ENCODE measurements at places on chromosomes 12 and 14. TPM values are rescaled to one million over a fixed set of nuclear protein-coding genes. Genes with fewer than 3 reads are reported as not detected.

CEP128 gene
- 7.3 TPM for total RNA-seq

CLEC2B gene
- 4.1 TPM for total RNA-seq

ST8SIA1 gene
- total RNA-seq: 17.7 TPM

FGD6 gene
- total RNA-seq: 9.9 TPM

DNA sequence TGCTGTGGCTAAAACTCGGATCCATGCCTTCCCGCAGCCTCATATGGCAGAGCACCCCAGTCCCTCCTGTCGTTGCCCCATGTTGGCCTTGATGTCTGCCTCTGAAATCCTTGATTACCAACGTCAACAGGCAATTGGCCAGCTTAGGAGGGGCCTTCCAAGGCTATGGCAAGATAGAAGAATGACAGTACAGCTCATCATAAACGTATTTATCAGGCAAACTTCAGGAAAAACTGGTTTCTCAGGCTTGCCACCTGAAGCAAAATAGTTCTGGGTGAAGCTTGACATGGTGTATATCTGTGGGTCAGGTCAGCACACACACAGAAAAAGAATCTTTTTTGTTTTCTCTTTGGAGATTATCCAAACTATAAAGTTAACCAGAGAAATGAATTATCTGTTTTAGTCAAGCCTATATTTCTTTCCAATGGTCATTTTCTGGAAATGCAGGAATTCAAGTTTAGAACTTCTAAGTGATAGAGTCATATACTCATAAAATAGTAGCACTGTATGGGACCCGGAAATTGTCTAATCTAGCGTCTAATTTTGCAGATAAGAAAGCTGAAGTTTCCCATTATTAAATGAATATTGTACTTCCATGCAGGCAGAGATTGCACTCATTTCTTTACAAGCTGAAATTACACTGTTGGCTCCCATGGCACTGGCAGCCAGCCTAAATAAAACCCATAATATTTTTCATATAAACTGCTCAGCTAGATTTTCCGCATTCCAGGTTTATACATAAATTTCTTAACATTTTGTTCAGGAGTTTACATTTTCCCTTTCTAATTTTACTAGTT lies 24.4 kb upstream of the DUSP16 start:
- H3K4me1 ChIP-seq: peaks cover 11% of the 10 kb centered on the region
- H3K27ac ChIP-seq: peak overlapping the region; percentile 80
- H3K27me3 ChIP-seq: no peaks in the 10 kb centered on the region

DNA sequence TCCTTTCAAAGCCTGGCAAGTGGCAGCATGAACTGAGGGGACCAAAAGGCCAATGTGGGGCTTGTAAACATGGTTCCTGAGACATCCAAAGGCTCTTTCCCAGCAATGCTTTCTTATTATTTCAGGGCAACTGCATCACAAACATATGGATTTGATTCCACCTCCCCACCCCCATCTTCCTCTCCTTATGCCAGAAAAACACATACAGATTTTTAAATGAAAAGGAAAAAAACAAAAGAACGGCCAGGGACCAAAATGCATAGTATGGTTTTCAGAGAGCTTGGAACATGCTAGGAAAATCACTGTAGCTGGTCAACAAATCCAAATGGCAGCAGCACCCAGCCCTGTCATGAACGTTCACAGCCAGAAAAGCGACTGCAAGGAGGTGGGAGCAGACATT lies 167.6 kb downstream of the ANO2 start:
- no peak overlapping the region for H3K27ac ChIP-seq
- DNase-seq: no peak
- H3K4me1 ChIP-seq: no peaks in the 10 kb centered on the region
- H3K4me3 ChIP-seq: no peak overlapping the region

DNA sequence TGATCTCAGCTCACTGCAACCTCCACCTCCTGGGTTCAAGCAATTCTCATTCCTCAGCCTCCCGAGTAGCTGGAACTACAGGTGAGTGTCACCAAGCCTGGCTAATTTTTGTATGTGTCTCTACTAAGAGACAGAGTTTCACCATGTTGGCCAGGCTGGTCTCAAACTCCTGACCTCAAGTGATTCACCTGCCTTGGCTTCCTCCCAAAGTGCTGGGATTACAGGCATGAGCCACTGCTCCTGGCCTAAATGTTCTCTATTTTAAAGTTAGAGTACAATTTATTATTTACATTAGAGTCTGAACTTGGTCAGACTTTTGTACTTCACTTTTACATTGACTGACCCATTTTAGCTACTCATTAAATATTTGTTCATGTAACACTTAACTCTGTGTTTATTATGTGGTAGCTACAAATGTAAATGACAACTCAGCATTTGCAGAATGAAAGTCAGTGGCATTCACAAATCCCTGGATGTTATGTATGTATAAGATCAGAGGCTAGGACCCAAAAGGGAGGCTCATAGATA lies 409.6 kb downstream of the APAF1 start:
- no peak for DNase-seq
- H3K36me3 ChIP-seq: no peaks in the 10 kb centered on the region
- H3K4me1 ChIP-seq: no peaks in the 10 kb centered on the region
- no peak overlapping the region for H3K27ac ChIP-seq

GRCh38 chr12:132377147-132377546 lies 47.8 kb upstream of the GALNT9 start:
- no peaks in the 10 kb centered on the region for H3K36me3 ChIP-seq
- peaks cover 27% of the 10 kb centered on the region for H3K27me3 ChIP-seq
- DNase-seq: no peak
- H3K4me1 ChIP-seq: no peaks in the 10 kb centered on the region

- no peak for DNase-seq
- no peak overlapping the region for H3K4me3 ChIP-seq
- H3K27ac ChIP-seq: no peak overlapping the region
- H3K36me3 ChIP-seq: no peaks in the 10 kb centered on the region
Observed at GRCh38 chr12:10293570-10294227, 14.0 kb upstream of the KLRD1 start.

DNA sequence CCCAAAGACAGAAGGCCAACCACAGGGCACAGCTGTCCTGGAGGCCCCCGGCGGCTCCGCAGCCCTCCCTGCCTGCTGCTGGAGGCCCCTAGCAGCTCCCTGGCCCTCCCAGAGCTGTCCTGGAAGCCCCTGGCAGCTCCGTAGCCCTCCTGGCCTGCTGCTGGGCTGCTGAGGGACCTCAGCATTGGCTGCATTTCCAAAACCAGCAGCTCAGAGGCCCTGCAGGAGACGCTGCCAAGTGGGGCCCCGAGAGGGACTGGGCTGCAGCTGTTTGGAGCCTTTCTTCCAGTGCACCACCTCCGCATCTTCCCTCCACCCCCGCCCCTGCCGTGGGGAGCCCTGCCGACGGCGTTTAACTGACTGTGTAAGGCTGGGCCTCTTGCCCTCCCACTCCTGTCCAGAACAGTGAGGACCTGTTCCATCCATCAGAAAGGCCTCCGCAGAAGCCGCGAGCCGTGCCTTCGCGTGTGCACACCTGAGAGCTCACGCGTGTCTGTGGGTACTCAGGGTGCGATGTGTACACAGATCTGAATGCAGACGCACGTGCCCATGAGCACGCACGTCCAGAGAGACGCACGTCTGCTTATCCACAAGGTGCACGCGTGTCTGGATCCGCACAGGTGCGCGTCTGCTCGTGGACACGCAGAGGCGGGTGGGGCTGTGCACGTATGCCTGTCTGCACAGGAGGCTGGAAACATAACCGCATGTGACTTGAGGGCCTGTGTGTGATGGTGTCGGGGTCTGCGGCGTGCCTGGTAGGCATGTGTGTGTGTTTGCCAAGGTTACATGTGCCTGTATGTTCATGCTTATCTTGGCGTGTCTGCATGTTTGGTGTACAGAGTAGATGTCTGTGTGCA lies 57.0 kb upstream of the FBRSL1 start:
- H3K27me3 ChIP-seq: peaks cover 3% of the 10 kb centered on the region
- H3K4me3 ChIP-seq: no peak overlapping the region
- peaks cover 7% of the 10 kb centered on the region for H3K4me1 ChIP-seq
- no peak for DNase-seq

DNA sequence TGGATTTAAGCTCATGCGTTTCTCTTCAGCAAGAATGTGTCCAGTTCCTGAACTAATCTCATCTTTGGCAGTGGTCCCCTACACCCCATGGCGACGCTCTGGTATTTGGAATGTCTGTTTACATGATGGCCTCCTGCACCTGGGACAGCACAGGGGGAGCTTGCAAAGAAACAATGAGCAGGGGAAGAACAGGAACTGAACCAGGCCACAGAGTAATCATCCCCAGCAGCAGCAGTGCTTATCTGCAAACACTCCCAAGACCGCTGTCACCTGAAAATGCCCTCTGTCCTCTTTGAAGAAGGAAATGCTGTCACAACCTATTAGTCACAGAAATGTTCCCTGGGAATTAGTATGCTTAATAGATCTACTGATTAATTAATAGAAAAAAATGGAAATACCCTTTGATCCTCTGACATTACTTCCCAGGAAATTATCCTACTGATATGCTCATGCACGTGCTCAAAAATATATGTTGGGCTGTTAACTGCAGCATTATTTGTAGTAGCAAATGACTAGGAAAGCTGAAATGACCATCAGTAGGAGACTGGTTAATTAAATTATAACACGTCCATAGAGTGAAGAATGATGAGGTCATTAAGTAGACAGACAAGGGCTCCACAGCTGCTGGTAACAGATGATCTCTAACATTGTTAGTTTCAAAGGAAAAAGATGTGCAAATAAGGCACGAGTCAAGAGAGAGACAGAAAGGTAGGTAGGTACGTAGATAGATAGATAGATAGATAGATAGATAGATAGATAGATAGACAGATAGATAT lies 279.3 kb upstream of the FLRT2 start:
- no peak for DNase-seq
- no peak overlapping the region for H3K27ac ChIP-seq
- no peak overlapping the region for H3K4me3 ChIP-seq
- no peaks in the 10 kb centered on the region for H3K27me3 ChIP-seq
- no peaks in the 10 kb centered on the region for H3K4me1 ChIP-seq
- no peaks in the 10 kb centered on the region for H3K36me3 ChIP-seq

- H3K4me1 ChIP-seq: no peaks in the 10 kb centered on the region
- H3K27me3 ChIP-seq: no peaks in the 10 kb centered on the region
- no peak overlapping the region for H3K27ac ChIP-seq
- H3K4me3 ChIP-seq: no peak overlapping the region
- no peaks in the 10 kb centered on the region for H3K36me3 ChIP-seq
- no peak for DNase-seq
Observed at GRCh38 chr12:10967409-10967808, 19.3 kb downstream of the TAS2R50 start.
